ENCODE measurements at places on chromosomes 13 and 19.

DNA sequence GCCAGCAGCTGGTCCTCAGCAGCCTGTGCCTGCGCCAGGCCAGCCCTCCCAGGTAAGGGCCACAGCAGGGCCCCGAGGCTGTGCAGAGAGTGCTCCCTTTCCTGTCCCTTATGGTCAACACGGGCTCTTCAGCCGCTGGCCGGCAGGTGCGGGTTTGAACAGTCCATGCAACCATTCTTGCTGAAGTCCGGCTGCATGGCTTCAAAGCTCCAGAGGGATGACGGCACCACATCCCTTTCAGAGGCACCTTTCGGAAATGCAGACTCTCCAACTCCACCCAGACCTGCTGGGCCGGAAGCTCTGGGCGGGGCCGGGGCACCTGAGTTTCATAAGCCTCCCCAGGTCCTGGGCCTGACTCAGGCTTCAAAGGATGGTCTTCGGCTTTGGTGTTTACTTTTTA lies 81.3 kb downstream of the SPACA7 start:
- DNase-seq = no peak

DNA sequence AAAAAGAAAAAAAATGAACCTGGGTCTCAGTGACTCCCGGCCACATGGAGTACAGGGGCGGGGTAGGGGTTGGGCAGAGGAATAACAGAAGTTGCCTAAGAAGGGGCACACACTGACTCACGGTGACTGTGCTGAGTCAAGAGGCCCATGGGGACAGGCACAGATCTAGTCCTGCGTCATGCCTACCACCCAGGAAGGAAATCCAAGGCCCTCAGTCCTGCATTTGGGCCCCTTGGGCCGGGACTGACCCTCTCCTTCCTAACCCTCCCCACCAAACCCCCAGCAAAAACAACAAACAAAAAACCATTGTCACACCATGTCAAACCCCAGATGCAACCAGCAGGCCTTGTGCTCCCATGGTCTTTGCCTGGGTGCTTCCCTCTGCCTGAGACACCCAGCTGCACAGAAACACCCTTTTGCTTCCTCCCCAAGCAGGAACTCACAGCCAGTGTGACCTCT lies 9.6 kb upstream of the NOTCH3 start:
- DNase-seq = no peak

- peak; percentile 67 for DNase-seq
These were observed 5.3 kb upstream of the HCN2 start for GRCh38 chr19:584240-585001.

- no peak for DNase-seq
These were observed 117.2 kb downstream of the FREM2 start for GRCh38 chr13:38804061-38804460.

DNA sequence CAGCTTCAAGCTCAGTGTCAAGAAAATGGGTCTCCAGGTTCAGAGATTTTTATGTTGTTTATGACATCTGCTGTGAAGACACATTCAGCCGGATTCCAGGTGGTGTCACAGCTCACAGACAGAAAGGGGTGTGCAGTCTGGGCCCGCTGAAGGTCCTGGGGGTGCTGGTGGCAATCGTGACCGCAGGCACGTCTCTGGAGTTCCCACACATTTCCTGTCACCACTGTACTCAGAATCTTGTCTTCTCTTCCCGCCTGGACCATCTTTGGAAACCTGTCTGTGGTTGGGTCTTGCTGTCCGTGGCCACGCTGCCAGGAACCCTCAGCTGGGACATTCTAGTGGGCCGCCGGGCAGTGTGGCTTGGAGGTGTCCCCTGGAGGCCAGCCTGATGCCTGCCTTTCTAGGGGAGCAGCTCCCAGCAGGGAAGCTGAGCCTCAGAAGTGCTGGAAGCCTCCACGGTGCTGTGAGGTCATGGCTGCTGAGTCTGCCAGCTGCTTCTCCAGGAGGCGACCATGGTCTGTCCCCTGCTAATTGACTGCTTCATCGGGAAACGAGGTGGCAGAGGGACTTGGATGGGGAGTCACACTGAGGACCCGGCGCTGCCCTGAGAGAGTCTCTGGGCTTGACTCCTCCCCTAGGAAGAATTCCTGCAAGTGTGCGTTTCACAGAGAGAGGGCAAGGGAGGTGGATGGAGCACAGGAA lies 3.7 kb downstream of the TEX29 start:
- no peak for DNase-seq
